ENCODE measurements at places on chromosomes 1 and 21. TPM values are rescaled to one million over a fixed set of nuclear protein-coding genes. Genes with fewer than 3 reads are reported as not detected.

GRCh38 chr1:53715478-53715877 lies 23.5 kb downstream of the GLIS1 start:
- DNase-seq = no peak

- DNase-seq = no peak
Measured at GRCh38 chr1:237701534-237701933, 189.2 kb downstream of the ZP4 start.

DNA sequence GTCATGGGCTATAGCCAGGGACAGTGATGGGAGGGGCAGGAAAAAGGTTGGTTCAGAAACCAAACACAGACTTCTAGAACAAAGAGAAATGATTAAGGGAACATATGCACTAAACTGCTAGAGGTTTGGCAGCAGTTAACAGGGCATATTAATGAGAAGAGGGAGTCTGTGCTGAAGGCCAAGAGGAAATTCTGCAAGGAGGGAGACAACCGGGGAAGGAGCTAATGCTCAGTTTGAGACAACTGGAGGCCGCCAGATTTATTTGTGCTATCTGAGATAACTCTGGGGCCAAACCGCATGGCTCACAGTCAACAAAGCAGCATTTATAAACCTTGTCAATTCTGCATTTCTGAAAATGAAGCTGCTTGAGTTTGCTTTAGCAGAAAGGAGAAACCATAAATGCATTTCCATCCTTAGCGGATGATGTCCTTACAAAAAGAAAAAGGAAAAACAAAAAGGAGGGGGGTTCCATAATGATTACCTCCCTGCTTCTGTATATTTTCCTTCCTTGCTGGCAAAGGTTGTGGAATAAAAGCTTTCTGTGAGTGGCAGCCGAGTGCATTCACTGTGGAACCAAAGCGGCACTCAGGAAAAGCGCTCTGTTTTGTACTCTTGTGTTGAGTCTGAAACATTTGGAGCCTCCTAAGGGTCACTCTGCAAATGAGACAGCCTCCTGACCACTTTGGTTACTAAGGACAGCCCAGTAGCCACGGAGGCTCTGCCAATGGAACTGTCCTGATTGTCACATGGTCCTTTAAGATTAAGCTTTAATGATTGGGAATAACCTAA lies 70.3 kb downstream of the SIM2 start:
- no peak for DNase-seq

DNA sequence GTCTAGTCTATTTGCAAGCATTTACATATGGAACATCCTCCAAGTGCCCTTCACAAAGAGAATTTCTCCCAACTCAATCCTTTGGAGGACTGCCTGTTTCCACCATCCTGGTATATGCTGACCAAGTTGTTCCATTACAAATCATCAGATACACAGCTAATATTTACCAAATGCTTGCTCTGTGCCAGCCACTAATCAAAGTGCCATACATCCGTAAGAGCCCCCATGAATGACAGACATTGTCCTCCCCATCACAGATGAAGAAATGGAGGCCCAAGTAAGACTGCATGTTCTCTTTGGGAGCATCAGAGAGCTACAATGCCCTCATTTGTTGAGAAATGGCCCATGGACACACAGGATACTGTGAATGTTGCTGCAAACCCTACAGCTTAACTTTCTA lies 130.0 kb upstream of the BACE2 start:
- DNase-seq = no peak

SUSD4 gene
- total RNA-seq = 17.7 TPM

TRNP1 gene
- total RNA-seq = 72.5 TPM

NAV1 gene
- total RNA-seq = 16.3 TPM

NVL gene
- 8.3 TPM for total RNA-seq

GRCh38 chr1:182279302-182279701 lies 112.3 kb downstream of the GLUL start:
- DNase-seq = no peak

CREB3L4 gene
- 4.9 TPM for total RNA-seq

DNA sequence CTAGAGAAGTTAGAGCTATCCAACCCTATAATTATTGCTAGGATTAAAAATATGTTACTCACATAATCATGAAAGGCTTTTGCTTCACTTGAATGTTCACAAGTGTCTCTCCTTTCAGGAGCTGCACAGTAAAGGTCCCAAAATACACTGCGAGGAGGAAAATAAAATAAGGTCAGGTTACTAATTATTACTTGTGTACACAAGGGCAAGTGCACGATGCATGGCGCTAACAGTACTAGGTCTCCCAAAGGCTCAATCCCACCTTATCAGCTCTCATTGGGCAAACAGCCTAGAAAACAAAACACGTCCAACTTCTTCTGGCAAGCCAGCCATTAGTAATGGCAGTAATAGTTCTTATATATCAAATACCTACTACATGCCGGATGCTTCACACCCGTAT lies 4.4 kb downstream of the SSBP3 start:
- no peak for DNase-seq

ST6GALNAC5 gene
- 1.9 TPM for total RNA-seq

GRCh38 chr1:146031476-146031875 lies 9.9 kb upstream of the HJV start:
- DNase-seq = no peak

GRCh38 chr1:214568328-214568727 lies 16.9 kb upstream of the PTPN14 start:
- DNase-seq = no peak

DNA sequence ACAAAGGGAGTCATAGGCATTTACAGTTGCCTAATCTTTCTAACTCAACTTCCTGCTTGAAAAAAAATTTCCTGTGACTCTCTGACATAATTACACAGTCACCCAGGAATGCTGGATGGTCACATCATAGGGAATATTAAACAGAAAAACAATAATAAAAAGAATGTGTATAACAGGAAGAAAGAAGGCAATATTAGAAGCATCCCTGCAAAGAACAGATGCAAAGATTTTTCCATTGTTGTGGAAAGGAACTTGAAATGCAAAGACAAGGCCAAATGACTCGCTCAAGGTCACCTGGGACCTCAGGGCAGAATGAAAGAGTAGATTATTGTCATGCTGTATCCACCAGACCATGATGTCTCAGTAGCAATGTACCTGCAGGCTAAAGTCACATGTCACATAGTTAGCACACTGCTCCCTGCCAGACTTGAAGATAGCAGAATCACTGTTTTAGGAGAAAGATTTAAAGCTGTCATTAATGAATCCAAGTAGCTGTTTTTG lies 184.3 kb downstream of the CYYR1 start:
- no peak for DNase-seq

GRCh38 chr1:86636898-86637297 lies 67.5 kb upstream of the SH3GLB1 start:
- no peak for DNase-seq

ADAMTS5 gene
- 6.1 TPM for total RNA-seq

GIPC2 gene
- 1.5 TPM for total RNA-seq

TRIM67 gene
- not detected for total RNA-seq

ITLN2 gene
- 2.0 TPM for total RNA-seq

KCND3 gene
- 19.6 TPM for total RNA-seq

DNA sequence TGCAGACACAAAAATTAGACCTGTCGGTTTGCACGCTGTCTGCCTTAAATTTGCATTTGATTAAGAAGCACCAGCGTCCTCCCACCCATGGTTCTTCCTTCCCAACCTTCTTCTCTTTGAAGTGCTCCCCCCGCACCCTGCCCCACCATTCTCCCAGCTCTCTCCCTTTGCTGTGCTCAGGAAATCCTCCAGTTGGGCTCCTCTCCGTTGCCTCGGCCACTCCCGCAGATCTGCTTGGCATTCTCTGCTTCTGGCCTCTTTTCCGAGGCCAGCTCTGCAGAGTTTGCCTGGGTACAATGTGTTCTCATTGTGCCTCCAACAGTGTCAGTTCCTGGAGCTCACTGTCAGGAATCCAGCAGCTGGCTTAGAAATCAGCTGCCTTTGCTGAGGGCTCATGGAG lies 126.1 kb downstream of the NAV1 start:
- DNase-seq = no peak

OPTC gene
- not detected for total RNA-seq

RAB42 gene
- total RNA-seq = 2.0 TPM

PLA2G4A gene
- total RNA-seq = 5.8 TPM

DNA sequence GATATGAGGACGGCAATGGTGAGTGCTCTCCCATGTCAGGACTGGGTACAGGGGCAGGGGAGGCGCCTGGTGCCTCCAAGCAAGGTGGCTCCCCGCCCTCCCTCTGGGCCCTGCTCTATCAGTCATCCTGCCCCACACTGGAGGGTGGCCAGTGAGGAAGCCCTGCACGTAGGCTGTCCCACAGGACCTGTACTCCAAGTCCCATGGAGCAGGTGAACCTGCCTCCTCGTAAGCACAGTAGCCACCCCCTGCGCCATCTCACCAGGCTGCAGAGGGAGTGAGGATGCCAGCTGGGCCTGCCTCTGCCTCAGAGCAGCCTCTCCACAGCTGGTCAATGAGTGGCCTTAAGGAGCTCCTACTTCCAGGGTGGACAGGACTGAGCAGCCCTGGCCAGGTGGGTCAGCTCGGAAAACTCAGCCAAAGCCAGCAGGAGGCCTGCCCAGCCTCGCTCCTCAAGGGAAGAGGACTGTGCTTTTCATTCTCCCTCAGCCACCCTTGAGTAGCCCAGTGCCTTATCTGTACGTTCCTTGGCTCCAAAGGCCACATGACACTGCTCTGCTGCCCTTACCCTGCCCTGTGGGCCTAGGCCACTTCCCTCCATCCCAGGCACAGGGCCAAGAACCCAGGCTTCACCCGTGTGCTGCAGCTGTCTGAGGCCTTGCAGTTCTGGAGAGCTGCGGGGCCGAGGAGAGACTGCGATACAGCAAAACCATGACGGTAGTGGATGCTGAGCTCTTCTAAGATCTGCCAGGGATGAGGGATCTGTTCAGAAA lies 39.6 kb downstream of the SLC45A1 start:
- no peak for DNase-seq

All from right atrium auricular region (tissue), 2 donors.